Upper lobe of left lung (tissue), 6 donors: ENCODE measurements at places on chromosomes 2 and 18. TPM values are rescaled to one million over a fixed set of nuclear protein-coding genes. Genes with fewer than 3 reads are reported as not detected.

DNA sequence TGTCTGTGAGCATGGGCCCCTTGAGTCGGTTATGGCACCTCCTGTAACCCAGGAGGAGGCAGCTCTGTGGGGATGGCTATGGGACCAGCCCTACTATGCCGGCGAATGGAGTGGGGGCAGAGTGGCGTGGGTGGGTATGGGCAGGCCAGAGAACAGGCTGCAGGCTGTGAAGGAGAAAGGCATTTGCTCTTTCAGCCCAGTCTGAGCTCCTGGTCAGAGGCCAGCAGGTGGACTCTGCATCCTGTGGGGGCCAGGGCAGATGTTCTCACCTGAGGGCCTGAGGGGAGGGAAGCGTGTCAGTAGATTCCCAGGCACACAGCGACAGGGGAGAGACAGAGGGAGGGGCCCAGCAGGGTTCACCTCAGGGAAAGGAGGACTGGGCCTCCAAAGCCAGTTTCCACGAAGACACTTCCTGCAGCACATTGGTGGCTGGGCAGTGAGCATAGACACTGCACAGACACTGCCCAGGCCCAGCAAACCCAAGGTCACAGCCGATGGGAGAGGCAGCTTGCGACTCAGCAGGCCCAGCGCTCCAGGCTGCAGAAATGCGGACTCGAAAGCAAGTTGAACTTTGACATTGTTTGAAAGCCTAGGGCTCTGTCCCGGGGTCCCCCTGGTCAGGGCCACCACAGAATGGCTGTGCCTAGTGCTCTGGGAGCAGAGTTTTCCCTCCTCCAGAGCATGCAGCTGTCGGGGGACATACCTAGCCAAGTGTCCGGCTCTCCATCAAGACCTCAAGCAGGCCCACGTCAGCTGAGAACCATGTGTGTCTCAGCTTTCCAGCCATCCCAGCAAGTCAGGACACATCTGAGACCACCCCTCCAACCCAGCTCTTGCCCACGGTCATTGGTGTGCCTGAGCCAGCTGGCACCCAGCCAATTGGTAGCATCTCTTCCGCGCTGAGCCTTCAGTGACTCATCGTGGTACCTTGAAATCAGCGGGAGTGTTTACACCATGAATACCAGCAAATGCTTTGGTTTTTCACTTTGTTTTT, 53.8 kb downstream of the TGOLN2 start:
- peak; percentile 54 for DNase-seq

DNA sequence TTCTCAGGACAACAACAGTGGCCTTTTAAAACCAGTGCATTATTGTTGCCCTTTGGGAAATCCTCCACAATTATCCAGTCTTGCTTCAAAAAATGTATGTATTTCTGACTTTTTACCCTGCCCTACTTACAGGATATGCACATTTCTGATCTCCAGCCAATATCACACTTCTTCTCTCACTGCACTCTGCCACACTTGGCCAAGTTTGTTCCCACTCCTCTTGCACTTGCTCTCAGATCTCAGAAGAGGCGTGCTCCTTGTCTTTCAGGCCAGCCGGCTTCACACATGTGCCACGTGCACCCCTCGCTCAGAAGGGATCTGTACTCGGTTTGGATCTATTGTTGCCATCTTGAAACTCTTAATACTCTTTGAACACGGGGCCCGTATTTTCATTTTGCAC, 15.4 kb downstream of the CLUL1 start:
- peak; percentile 9 for DNase-seq

DNA sequence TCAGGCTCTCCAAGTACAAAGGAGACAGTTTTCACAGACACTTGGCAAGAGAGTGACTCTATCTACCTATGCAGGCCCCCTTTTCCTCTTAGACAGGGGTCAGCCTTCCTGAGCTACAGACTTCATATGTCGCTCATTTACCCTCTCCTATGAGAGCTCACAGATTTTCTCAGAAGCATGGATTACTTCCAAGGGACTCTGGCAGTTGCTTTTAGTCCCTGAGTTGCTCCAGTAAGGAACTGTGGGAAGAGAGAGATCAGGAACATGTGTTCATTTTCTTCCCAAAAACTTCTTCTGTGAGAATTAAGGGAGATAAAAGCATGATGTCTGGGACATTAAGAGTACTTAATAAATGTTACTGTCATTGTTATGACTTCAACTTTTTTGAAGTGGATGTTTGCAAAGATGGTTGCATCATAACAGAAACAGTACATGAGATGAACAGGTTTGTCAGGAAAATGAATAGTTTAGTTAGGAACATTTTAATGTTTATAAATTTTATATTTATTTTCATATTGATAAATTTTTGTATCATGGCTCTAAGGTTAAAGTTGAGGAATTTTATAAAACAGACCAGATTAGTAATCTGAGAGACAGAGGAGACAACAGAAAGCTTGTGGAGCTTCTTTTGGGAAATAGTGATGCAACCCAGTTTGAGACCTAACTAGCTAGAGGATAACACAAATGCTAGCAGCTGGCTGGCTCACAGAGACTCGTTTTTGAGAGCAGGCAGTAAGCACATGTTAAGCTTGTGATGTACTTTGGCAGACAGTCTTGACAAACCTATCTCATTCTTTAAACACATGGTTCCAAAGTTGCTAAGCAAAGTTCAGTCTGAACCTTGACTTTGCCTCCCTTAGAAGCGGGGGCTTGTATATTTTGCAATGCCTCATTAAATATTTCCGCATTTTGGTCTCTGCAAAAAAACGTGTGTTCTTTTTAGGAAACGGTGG, 21.7 kb upstream of the UGP2 start:
- no peak for DNase-seq

DNA sequence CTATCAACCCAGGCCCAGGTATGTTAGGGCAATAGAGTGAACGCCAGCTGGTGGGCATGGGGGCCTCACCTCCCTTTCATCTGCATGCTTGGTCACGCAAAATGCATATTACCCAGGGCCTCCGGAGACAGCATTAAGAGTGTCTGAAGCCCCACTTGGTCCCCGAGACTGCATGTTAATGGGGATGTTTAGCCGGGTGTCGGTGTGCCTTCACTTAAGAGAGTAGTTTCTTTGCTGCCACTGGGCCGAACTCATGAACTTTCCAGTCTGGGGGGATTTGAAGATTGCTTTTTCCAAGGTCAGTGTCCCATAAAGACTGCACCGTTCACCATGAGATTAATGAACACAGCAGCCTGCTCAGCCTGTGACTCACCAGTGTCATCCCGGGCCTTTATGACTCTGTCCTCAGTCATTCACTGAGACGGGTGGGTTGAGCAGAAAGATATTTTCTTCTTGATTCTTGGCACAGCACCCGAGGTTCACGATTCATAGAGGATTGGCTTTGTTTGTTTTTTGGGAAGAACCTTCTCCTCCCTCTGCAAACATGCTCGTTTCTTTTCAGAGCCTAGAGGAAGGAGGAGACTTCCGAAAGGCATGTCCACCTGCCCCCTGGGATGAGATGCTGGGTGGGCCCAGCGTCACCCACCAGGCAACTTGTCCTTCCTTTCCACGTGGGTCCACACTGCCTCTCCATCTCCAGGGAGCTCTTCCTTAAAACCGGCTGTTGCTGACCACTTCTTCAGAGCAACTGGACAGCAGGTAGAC, 199.1 kb downstream of the GLI2 start:
- no peak for DNase-seq

The NR4A2 gene
- total RNA-seq: 3.0 TPM

The TUBB8B gene
- 1.4 TPM for total RNA-seq

- peak; percentile 71 for DNase-seq
These were observed 17.8 kb downstream of the PDCL3 start for GRCh38 chr2:100580367-100581276.
